Activated CD4-positive, alpha-beta T cell treated with anti-CD3 and anti-CD28 coated beads, Interleukin-2, amount 10 ng/mL, durations not matched to agents 7 days and 5 days (primary cell): ENCODE measurements at places on chromosomes 6 and 20. TPM values are rescaled to one million over a fixed set of nuclear protein-coding genes. Genes with fewer than 3 reads are reported as not detected.

PTCRA gene
- not detected for total RNA-seq

GRCh38 chr6:117951783-117952182, 44.7 kb downstream of the SLC35F1 start:
- no peak for DNase-seq
- no peak overlapping the region for H3K4me3 ChIP-seq
- H3K36me3 ChIP-seq, result no peaks in the 10 kb centered on the region
- no peaks in the 10 kb centered on the region for H3K27me3 ChIP-seq

DNA sequence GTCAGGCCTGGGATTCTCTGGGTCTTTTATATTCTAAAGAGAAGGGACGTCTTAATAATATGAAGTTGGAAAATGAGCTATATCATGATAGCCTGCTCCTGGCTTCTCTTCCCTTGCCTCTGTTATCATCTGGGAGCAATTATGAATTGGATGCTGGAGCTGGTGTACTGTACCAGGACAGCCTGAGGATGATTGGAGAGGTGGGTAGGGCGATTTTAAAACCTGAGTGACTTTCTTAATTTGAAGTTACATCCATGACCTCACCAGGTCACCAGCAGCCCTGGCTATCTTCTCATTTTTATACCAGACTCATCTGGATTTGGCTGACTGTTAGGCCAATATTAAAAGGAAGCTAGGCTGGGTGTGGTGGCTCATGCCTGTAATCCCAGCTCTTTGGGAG, 317.6 kb downstream of the CLIC5 start:
- no peaks in the 10 kb centered on the region for H3K27me3 ChIP-seq
- H3K4me3 ChIP-seq, result no peak overlapping the region
- DNase-seq, result no peak
- no peak overlapping the region for H3K27ac ChIP-seq

DNA sequence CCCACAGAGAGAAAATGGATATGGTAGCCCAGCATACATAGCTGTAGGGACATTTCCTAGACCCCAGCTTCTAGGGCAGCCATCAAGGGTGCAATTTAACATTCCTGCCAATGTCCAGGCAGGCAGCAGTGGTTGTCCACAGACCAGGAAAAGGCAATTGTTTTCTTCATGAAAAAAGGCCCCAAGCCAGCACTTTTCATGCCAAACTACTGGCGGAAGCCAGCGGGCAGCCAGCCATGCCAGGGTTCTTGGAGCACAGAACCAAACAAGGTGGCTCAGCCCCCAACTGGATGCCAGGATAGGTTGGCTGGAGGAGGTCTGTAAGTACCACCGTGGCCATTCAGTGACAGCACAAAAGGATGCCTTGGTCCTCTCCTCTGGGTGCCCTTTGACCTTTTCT, 94.6 kb downstream of the BANF2 start:
- no peak for DNase-seq
- no peak overlapping the region for H3K4me3 ChIP-seq
- H3K4me1 ChIP-seq, result peaks cover 4% of the 10 kb centered on the region
- no peak overlapping the region for H3K27ac ChIP-seq

- no peaks in the 10 kb centered on the region for H3K4me1 ChIP-seq
- DNase-seq, result no peak
- H3K4me3 ChIP-seq, result no peak overlapping the region
- H3K27ac ChIP-seq, result no peak overlapping the region
- H3K27me3 ChIP-seq, result no peaks in the 10 kb centered on the region
These were observed 377.5 kb upstream of the IRAK1BP1 start for GRCh38 chr6:78489874-78490273.

AK9 gene
- total RNA-seq, result 3.4 TPM

PLCB4 gene
- total RNA-seq, result not detected

DNA sequence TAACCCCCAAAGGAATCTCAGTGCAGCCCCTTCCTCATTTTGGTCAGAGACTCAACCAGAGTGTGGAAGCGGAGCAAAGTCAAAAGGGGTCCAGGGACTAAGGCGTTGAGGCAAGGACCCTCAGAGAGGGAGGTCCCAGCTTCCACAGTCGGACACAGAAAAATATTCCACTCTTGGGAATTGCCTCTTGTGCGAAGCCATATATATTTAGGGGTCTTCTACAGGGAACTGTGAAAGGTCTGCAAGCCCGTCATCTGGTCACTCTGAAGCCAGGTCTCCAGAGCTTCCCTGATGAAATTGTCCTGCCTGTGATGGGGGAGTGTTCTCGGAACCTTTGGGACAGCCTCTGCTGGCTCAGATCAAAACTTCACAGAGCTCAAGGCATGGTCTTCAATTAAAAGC, 160.8 kb downstream of the TBXT start:
- no peaks in the 10 kb centered on the region for H3K4me1 ChIP-seq
- no peak for DNase-seq
- peaks cover 52% of the 10 kb centered on the region for H3K27me3 ChIP-seq
- no peak overlapping the region for H3K27ac ChIP-seq
- no peak overlapping the region for H3K4me3 ChIP-seq
